ENCODE measurements at places on chromosomes 13 and 19.

DNA sequence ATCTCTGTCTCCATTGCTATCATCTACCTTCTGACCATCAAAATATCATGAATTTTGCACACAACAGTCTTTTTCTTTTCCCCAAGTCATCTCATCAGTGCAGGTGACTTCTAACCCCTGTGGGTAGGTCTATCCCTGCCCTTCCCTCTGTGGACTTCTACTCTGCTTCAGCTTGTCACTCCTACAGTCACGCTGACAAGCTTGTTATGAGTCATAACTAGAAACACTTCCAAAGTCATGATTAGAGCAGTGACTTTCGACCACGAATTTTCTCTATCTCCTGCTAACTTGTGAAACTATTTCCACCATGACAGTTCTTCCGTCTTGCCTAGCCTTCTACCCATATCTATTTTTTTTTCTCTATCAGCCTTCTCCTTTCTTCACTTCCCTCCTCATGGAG lies 343.7 kb upstream of the ARGLU1 start:
- DNase-seq, result no peak

DNA sequence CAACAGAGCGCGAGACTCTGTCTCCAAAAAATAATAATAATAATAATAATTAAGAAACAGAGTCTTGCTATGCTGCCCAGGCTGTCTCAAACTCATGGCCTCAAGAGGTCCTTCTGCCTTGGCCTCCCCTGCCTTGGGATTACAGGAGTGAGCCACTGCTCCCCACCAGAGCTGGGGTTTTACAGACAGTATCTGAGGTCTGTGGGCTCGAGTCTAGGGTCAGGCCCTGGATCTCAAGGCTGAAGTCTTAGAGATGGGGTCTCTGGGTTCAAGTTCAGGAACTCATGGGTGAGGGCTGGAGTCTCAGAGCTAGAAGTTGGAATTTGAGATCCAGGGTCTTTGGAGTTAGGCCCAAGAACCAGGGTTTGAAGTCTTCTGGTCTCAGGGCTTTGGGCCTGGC lies 3.5 kb downstream of the IL11 start:
- DNase-seq, result no peak

GRCh38 chr13:51453207-51453958 lies 547 bp upstream of the INTS6 start:
- no peak for DNase-seq

DNA sequence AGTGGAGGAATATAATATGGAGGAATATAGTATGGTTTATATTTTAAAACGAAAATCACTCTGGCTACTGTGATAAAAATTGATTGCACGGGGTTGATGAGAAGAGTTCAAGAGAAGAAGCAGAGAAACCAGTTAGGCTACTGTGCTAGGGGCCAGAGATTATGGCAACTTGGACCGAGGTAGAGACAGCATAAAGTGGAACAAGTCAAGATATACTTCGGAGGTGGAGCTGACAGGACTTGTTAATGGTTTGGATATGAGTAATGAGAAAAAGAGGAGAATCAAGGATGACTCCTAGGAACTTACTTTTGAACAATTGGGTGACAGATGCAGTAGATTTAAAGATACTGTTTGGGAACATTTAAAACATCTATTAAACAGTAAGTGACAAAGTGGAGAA lies 6.6 kb upstream of the WDFY2 start:
- no peak for DNase-seq

DNA sequence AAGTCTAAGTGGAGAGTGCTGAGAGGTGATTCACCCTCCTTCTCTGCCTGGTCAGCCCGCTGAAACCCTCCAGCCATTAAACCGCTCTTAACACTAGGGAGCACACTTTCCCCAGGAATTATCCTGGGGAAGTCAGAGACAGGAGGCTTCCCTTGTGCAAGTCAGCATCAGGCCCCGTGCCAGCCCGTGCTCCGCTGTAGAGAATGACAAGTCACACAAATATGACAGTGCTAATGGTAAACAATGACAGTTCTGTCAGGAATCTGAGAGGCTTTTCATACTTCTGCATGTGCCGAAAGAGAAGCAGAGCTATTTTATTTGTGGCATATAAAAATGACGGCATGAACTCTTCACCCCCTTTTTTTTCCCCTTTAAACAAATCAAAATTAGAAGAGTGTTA lies 816.9 kb upstream of the SLC10A2 start:
- peak; percentile 97 for DNase-seq

- DNase-seq, result no peak
These were observed 14.8 kb downstream of the ARL11 start for GRCh38 chr13:49643035-49643646.

GRCh38 chr19:49845414-49845813 lies 5.5 kb upstream of the PTOV1 start:
- DNase-seq, result no peak

DNA sequence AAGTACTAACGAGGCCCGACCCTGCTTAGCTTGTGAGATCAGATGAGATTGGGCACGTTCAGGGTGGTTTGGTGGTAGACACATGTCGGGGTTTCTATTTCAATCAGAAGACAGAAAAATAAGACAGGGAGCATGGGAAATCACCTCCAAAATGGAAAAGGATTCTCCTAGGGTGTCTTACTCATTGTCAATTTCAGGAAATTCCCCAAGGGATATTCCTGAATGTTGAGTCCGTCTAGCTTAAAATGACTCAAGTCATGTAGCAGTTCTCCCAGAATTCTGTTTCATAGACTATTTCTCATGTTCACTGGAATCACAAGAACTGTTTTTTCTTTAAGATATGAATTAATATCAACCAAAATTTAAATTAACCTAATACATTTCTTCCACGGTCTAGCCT lies 380.1 kb downstream of the EFNB2 start:
- DNase-seq, result no peak

DNA sequence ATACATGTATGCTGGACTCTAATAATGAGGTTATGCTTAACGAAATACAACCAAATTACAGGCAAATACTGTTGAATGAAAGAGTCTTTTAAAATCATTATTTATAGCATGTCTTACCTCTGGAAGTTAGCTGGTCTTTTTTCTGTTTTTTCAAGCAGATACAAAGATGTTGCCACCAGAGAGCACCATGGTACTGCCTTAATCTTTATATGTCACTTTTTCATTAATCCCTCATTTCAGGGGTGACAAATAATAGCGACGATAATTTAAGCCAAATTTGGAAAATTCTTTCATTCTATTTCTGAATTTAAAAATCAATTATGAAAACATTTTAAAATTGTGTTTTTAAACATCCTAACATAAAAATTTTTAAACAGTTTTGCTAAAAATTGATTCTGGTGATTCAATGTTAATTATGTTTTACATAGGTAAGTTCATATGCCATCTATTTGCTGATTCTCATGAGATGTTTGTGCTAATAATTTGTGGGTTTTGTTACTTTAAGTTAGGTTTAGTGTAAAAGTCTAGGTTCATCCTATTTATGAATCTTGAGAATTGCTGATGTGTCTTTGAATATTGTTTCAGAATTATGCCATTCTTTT lies 379.3 kb upstream of the SGCG start:
- peak; percentile 83 for DNase-seq

- no peak for DNase-seq
These were observed 378.8 kb downstream of the DACH1 start for GRCh38 chr13:71488201-71488600.

- no peak for DNase-seq
These were observed 709.8 kb downstream of the UQCRFS1 start for GRCh38 chr19:28502879-28503734.

GRCh38 chr13:29500386-29500785 lies 95.1 kb downstream of the SLC7A1 start:
- DNase-seq, result no peak

GRCh38 chr19:33187183-33187540 lies 7.0 kb upstream of the LRP3 start:
- DNase-seq, result no peak

- no peak for DNase-seq
These were observed 237.3 kb upstream of the GPC6 start for GRCh38 chr13:92989301-92989700.

DNA sequence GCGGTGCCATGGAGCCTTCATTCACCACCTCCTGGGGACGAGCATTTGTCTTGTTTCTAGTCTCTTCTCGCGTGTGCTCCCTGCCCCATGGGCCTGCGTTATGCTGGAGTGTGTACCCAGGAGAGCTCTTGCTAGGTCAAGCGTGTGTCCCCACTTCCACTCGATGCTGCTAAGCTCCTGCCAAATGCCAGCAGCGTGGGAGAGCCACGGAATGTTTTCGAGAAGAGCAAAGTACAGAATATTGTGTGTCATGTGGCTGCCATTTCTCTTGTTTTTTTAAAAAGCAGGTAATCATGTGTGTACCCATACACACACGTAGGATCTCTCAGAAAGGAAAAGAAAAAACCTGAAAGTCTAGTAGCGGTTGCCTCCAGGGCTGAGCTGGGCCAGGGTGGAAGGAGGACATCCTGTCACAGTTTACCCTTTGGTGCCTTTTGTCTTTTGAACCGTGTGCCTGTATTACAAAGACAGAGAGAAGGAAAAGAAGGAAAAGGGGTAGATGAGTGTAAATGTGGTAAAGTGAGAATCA lies 28.6 kb downstream of the PAK4 start:
- DNase-seq, result no peak

DNA sequence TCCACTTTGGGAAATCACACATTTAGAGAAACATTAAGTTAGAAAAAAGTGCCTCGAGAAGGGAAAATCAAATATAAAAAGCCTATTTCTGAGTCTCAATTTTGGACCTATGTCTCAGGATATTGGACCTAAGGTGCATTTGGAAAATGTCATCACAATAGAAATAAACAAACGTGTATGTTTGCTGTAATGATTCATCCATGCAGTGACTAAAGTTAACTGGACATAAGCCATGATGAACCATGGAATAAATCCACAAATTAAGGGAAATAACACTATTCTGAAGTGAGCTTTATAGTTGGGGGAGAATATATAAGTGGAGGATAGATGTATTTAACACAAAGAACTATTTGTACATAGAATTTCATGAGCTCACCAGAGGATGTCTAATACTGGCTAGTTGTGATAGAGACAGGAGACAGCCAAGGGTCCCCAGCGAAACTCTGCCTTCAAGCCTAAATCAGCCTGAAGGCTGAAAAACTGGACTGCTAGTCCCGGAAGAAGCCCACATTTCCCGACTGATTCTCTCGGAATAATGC lies 963.3 kb upstream of the SPRY2 start:
- DNase-seq, result no peak

DNA sequence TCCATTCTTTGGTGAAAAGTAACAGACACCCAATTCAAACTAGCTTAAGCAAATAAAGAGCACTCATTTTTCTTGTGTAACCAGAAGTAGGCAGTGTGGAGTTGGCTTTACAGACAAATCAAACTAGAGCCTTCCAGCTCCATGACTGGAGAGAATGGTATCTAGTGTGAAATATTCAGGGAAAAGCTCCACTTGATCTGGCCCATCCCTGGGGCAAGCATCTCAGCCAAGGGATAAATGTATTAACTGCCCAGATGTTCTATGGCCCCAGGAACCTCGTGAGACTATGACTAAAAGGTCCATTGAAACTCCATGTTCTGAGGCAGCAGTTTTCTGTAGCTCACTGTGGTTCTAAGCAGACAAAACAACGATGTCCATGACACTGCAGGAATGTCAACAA lies 49.9 kb downstream of the TBC1D4 start:
- DNase-seq, result no peak

DNA sequence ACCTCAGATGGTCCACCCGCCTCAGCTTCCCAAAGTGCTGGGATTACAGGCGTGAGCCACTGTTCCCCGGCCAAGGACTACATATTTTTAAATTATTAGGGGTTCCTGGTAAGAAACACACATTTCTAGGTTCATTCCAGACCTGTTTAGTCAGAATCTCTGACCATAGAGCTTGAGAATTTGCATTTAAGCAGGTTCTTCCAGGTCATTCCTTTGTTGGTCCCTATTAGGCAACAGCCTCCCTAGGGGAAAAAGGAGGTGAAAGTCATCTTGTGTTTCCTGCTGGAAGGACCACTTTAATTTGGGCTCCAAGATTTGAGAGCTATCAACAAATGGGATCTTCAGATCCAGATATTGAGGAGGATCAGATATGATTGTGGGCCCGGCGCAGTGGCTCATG lies 16.3 kb downstream of the S1PR2 start:
- no peak for DNase-seq

- DNase-seq, result no peak
These were observed 1421.5 kb upstream of the SPRY2 start for GRCh38 chr13:81762449-81762848.

- DNase-seq, result no peak
These were observed 17.0 kb downstream of the POU2F2 start for GRCh38 chr19:42115219-42115618.

DNA sequence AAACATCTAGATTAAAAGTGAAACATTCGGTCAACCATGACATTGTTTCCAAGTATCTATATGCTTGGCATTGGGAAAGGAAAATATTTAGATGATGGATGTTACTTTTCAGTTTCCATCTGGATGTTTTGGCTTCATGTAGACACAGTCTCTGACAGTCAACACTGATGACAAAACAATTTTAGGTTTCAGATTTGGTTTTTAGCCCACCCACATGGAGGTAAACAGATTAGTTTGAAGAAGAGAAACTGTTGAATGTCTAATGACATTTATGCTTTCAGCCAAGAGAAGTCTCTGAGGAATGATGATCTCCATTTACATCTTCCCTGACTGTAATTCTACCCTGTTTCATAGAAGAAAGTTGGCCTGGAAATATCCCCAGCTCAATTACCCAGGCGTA lies 379.1 kb downstream of the SLITRK6 start:
- peak; percentile 77 for DNase-seq

GRCh38 chr19:23259961-23260360 lies 9.8 kb upstream of the ZNF724 start:
- no peak for DNase-seq

- no peak for DNase-seq
These were observed 27.2 kb downstream of the RANBP3 start for GRCh38 chr19:5950741-5951140.

DNA sequence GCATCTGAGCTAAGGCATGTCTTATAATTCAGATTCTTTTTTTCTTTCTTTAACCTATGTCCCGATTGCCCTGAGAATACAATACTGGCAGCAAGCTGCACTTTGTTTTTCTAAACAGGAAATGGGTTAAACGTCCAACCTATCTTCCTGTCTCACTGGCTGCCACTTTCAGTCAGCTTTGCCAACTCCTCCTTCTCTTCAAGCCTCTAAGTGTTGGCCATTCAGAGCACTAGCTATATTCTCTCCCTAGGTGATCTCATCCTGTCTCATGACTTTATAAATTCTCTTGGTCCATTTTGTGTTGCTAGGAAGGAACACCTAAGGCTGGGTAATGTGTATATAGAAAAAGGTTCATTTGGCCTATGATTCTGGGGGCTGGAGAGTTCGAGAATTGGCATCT lies 109.5 kb upstream of the TSC22D1 start:
- no peak for DNase-seq

GRCh38 chr13:113110852-113111315 lies 5.3 kb downstream of the F7 start:
- peak; percentile 33 for DNase-seq

DNA sequence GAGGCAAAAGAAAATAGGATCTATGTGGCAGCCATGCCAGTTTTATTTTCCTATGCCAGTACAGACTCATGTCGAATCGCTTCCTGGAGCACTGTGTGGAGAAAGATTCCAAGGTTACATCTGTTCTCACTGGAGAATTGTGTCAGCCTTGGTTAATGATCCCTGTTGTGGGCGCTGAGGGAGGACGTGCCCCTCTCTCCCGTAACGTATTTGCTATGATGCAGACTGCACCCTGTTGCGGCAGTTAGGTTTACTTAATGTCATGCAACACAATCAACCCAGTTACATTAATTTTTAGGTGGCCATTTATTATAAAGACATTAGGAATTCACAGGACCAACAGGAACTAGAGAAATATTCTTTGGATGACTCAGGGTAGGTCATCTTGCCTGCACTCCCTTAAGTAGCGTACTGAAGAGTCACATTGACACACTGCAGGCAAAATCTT lies 892.9 kb downstream of the EFNB2 start:
- no peak for DNase-seq
